Effector CD4-positive, alpha-beta T cell (primary cell): ENCODE measurements at places on chromosomes 12 and 14.

DNA sequence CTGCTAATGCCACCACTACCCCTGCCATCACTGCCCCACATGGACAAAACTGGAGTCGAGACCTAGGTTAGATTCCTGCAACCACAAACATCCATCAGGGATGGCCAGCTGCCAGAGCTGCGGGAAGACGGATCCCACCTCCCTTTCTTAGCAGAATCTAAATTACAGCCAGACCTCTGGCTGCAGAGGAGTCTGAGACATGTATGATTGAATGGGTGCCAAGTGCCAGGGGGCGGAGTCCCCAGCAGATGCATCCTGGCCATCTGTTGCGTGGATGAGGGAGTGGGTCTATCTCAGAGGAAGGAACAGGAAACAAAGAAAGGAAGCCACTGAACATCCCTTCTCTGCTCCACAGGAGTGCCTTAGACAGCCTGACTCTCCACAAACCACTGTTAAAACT is 7.1 kb upstream of the OAS2 start:
- DNase-seq = no peak

- no peak for DNase-seq
Observed at GRCh38 chr14:62696331-62696924, 348.8 kb downstream of the KCNH5 start.

DNA sequence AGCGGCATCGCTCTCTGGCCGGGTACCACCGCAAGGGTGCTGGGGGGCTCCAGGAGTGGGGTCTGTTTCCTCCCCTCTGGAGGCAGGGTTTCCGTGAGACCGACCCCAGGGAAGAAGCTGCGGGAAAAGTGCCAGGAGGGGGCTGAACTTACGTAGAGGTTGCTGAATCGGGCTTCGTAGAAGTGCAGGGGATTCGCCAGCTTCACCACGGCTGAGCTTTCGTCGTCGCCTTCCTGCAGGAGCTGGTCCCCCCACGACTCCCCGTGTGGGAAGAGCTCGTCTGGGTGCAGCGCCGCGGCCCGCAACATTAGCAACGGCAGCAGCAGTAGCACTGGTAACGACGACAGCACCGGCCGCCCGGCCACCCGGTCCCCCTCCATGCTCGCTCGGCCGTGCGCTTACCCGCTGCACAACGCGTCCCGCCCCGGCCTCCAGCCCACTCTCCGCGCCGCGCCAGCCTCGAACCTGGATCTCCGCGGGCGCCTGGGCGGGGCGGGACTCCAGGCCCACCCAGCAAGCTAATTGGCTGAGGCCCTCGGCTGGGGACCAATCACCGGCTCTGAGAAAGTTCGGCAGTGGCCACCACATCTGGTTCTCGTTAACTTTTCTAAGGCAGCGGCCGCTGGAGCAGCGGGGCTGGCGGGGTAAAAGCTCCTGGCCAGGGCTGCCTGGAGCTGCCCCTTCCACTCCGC is at the start of gene NID2:
Gene NID2 (minus strand): TSS at position 445 of the 692 bp plus-strand sequence. CDS start 65 bp downstream, at position 380.
- DNase-seq = peak; percentile 11

DNA sequence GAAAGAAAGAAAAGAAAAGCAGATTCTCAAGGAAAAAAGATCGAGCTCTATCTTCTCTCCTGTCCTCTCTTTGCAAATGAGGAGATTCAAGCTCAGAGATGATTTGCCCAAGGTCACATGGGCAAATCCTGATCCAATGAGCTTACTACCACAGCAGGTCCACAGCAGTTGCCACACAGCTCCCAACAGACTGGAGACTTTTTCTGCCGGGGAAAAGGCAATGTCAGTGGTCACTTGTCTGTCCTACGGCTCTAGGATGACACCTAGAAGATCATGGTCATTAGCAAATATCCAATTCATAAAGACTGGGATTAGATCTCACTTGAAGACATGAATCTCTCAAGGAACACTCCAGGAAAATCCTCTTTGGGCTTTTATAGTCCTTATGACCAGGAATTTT is 58.8 kb downstream of the TTC7B start:
- no peak for DNase-seq

GRCh38 chr12:19230299-19230866 is 100.8 kb downstream of the PLEKHA5 start:
- no peak for DNase-seq

DNA sequence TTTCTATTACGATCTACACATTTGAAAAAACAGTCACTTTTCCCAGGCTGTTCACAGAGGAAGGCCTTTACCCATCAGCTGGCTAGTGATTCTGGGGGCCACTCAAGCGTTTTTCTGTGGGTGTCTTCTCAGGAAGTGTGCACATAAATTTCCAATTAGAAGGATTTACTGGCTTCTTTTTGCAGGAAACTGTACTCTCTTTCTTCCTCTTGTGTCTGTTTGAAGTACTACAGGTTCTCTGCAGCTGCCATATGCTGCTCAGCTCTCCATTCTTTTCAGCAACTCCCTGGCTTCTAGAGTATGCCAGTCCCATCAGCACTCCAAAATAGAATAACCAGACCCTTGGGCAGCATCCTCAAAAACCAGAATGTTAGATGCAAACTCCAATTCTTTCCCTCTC is 110.4 kb upstream of the NAV3 start:
- DNase-seq = no peak
